ENCODE measurements at places on chromosomes 7 and 10.

DNA sequence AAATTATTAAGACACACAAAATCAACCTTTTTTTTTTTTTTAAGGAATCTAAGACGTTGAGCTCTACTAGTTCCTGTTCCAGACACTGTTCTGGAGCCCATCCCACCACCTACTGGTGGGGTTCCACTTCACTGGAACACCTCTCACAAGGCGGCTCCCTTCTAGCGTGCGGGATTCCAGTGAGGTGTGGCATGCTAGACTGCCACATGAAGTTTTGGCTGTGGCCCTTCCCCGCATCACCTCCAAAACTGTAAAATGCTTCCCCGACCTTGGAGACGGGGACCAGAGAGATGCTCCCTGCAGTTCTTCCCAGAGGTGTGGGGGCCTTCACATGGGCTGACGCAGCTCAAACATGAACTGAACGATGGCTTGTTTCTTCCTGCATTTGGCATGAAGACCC, 12.6 kb downstream of the FAM53B start:
- DNase-seq = no peak

GRCh38 chr7:25289518-25289917, 61.2 kb upstream of the NPVF start:
- no peak for DNase-seq

- no peak for DNase-seq
Observed at GRCh38 chr10:85976267-85976793, 390.3 kb downstream of the GRID1 start.

DNA sequence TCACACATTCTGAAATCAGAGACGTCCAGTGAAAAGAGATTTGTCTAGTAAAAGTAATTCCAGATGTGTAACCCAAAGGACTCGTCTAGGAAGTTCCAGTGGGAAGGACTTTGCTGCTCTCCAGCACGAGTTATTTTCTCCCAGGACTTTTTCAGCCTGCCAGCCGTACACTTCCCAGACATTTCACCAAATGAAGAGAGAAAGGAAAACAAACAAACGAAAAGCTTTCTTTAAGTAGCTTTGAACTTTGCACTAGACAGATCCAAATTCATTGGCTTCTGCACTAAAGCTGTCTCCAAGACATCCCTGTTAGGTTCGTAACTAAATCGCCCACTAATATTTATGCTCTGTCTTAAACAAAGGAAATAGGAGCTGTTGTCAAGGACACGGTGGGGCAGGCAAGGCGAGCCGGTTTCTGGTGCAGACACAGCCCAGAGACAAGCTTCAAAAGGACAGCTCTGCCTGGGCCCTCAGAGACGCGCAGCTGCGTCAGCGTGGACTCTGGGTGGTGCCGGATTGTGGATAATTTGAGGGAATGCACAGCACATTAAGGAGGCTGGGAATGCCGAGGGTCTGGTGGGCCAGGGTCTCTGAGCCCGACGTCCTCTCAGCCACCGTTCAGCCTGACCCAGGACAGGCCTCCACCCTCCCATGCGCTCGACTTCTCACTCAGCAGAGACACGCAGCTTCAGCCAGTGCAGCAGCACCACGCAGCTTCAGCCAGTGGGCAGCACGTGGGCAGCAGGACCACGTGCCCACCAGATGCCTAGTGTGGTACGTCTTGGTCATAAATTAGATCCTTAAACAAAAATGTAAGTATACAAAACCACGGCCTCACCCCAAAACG, 64.1 kb upstream of the INSIG1 start:
- DNase-seq = no peak

DNA sequence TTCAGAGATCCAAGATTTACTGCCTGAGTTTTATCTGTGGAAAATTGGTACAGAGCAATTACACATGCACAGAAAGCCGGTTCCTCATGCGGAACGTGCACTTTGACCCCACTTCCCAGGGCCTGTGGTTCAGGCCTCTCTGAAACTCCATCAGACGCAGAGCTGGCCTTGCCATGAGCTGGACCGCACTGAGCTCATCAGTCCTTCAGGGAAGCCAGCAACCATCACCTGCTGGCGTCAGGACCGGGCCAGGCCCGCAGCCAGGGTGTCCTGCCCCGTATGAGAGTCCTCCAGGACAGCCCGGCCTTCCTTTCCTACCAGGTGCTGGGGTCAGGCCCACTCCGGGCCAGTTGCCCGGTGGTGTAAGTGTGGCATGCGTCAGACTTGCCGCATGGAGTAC, 446.5 kb upstream of the FOXK1 start:
- DNase-seq = no peak

Measured in stimulated activated CD8-positive, alpha-beta memory T cell treated with anti-CD3 and anti-CD28 coated beads, Interleukin-15, amount 100 ng/mL, for 4 hours (primary cell).